Fibroblast of pulmonary artery (primary cell): ENCODE measurements at places on chromosomes 7 and 10.

DNA sequence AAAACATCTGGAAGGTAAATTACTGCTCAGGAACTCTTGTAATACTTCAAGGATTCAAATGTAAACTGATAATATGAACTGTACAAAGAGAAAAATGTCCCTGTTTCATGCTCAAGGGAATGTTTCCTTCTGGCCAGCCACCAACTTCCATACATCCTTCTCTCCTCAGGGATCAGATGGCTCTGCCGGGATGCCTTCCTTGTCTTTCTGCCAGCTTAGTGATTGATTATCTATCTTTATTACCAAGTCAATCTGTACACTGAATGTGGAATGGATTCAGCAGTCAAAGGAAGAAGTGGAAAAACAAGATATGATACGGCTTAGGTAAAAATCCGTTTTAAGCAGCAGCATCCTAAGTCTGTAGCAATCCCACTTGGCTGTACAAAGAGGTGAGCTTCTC lies 178.3 kb downstream of the PTN start:
- no peak for DNase-seq

- DNase-seq: no peak
Measured at GRCh38 chr10:43055991-43056567, 20.8 kb upstream of the RET start.

GRCh38 chr10:71965623-71966022 lies 1.4 kb downstream of the CHST3 start:
- DNase-seq: no peak

DNA sequence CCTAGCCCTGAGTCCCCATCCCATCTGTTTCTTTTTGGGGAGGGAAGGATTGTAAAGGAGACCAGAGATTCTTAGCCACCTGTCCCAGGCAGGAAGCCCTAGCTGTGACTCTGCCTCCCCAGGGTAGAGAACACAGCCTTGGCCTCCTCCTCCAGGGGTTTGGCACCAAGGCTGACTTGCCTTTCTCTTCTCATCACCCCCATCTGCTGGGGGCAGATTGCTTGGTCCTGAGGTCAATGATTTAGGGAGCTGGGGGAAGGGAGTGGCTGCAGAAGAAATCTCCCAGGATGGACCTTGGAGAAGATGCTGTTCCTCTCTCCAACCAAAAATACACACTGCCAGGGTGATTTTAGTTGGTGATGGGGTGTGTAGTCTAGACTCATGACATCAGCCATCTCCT lies 2.6 kb upstream of the MNX1 start:
- DNase-seq: no peak

DNA sequence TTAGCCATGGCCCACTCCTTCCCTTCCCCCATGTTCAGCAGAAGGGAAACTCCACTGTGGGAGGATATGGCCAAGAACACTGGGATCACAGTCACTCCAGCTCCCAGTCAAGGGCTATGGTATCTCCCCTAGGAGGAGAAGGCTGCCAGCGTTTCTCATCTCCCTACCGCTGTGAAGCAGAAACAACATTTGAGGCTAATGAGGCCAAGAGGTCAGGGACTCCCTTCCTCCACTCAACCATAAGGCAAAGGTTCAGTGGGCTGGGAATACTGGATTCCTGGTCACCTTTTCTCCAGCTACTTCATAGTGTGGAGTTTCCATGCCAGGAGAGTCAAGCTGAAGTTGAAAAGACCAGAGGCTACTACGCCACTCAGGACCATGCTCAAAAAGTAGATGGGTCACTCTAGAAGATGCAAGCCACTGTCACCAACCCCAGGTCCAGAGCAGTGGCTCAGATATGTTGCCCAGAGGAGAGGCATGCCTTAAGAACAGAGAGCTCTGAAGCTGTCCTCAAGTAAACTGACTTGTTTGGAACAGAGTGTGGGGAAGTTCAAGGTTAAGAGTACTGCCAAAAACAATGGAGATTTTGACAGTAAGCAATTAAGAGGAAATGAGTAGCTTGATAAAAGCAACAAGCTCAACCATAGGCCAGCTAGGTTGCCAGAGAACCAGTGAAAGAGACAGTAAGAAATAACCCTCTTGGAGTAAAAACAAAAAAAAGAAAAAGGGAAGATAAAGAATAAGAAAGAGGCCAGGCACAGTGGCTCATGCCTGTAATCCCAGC lies 3.8 kb upstream of the TMEM140 start:
- peak; percentile 57 for DNase-seq

DNA sequence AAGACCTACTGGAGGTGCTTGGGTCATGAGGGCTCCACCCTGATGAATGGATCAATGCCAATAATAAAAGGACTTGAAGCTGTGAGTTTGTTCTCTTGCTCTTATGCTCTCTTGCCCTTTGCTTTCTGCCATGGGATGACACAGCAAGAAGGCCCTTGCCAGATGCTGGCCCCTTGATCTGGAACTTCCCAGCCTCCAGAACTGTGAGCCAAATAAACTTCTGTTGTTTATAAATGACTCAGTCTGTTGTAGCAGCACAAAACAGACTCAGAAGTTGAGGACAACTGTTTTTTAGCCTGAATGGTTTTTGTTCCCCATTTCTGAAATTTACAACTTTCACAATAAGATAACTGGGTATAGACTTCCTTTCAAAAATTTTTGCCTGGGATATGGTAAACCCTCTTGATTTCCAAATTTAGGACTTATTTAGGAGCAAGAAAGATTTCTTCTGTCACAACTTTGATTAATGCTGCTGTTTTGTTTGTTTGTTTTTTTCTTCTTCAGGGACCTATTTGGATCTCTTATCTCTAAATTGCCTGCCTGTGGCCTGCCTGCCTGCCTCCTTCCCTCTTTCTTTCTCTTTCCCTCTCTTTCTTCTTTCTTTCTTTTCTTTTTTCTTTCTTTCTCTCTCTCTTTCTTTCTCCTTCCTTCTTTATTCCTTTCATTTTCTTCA lies 12.1 kb downstream of the ENTPD1 start:
- DNase-seq: peak; percentile 78

DNA sequence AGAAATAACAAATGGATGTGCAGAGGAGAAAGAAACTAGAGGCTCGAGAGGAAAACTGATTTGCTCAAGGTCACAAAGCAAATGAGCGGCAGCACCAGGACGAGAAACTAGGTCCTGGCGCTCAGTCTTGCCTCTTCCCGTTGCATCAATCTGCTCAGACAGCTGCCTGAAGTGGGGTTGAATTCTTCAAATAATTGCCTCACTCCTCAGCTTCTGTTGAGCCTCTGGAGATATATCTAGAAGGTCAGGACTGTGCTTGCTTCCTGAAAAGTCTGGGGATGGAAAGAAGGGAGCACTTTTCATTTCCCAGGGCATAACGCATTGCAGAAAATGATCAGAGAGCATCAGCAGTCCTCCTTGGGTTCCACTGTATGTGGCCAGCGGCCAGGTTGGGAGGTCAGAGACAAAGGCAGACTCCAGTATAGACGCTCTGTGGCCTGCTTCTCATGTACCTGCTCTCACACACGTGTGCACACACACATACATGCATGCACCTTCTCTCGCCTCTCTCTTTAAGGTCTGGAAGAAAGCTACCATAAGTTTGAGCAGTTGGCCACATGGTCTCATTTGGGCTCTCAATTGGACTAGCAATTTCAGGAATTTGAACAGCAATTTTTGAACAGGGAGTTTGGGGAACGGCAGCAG lies 83.7 kb upstream of the DUSP5 start:
- DNase-seq: no peak

DNA sequence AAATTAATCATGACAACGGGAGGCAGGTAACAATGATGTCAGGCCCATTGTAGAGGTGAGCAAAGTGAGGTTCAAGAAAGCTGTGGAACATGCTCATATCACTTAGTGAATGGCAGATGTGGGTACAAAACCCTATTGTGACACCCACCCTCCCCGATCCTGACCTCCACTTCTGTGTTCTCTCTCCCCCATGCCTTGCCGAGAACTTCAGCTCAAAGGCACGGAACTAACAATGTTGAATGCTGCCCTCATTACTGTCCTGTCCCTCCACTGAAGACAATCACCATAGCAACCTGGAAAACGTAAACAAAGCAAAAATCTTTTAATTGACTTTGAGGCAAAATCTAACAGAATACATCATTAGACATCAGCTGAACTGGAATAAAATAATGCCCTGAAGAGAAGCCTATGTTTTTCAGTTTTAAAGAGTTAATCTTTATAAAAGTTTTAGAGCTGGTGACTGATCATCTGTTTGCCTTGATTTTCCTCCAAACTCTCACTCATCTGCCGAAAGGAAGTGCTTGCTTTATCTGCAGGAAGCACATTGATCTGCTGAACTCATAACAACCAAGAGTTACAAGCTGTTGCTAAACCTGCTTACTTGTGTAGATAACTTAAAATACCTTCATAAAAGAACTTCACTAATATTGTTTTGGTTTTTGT lies 133.6 kb downstream of the CUBN start:
- DNase-seq: peak; percentile 87

DNA sequence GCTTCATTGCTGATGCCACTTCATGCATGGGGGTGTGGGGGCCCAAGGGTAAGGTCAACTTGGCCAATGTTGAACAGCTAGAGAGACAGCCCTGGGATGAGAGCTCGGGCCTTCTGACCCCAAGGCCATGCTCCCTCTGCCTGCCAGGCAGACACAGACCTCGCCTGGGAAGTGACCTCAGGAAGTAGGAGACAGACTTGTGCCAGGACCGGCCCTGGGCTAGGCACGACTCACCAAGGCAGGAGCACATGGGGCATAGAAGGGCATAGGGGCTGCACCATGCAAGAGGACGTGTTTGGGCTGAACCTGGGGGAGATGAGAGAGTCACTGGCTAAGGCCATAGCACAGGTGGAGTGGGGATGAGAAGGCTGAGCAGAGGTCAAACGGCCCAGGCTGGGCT lies 27.1 kb downstream of the ZCCHC24 start:
- no peak for DNase-seq

DNA sequence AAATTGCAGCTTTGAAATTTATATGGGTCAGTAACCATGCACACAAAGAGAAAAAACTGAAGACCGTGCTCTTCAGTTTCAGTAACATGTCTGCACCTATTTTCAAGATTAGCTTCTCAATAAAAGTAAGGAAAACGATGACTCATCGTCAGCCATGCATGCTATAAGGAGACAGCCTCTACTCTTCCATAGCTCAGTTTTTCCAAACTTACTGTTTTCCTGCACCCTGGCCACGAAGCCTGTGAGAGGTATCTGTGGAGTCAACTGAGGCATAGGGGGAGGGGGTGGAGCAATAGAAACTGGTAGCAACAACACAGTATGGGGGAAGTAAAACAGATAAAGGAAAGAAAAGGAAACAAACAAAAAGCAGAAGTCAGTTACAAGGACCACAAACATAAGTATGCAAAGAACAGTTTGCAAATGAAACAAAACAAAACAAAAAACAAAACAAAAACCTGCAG lies 58.0 kb downstream of the PDSS1 start:
- DNase-seq: peak; percentile 55

DNA sequence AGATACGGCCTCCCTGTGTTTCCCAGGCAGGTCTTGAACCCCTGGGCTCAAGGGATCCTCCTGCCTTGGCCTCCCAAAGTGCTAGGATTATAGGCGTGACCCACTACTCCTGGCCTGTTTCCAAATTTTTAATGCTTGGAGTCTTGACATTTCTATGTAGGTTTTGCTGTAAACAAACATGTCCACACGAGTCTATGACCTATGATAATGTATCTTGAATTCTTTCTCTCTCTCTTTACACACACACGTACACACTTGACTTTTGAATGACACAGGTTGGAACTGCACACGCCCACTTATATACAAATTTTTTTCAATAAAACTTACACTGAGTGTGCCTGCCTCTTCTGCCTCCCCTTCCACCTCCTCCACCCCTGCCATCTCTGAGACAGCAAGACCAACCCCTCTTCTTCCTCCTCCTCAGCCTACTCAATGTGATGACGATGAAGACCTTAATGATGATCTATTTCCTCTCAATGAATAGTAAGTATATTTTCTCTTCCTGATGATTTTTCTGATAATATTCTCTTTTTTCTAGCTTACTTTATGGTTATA lies 44.1 kb upstream of the LAMB1 start:
- DNase-seq: no peak

DNA sequence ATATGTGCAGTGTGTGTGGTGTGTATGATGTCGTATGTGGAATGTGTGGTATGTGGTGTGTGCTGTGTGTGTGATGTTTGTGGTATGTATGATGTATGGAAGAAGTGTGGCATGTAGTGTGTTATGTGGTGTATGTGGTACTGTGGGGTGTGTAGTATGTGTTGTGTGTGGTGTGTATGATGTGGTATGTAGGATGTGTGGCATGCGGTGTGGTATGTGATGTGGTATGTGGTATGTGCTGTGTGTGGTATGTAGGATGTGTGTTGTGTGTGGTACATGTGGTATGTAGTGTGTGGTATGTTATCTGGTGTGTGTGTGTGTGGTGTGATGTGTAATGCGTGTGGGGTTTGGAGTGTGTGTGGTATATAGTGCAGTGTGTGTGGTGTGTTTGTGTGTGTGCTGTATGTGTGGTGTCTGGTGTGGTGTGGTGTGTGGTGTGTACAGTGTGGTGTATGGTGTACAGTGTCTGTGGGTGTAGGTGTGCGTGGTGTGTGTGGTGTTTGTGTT lies 129.6 kb downstream of the ATP6V0E2 start:
- no peak for DNase-seq

- DNase-seq: no peak
Measured at GRCh38 chr7:107726356-107727130, 17.4 kb upstream of the CBLL1 start.

DNA sequence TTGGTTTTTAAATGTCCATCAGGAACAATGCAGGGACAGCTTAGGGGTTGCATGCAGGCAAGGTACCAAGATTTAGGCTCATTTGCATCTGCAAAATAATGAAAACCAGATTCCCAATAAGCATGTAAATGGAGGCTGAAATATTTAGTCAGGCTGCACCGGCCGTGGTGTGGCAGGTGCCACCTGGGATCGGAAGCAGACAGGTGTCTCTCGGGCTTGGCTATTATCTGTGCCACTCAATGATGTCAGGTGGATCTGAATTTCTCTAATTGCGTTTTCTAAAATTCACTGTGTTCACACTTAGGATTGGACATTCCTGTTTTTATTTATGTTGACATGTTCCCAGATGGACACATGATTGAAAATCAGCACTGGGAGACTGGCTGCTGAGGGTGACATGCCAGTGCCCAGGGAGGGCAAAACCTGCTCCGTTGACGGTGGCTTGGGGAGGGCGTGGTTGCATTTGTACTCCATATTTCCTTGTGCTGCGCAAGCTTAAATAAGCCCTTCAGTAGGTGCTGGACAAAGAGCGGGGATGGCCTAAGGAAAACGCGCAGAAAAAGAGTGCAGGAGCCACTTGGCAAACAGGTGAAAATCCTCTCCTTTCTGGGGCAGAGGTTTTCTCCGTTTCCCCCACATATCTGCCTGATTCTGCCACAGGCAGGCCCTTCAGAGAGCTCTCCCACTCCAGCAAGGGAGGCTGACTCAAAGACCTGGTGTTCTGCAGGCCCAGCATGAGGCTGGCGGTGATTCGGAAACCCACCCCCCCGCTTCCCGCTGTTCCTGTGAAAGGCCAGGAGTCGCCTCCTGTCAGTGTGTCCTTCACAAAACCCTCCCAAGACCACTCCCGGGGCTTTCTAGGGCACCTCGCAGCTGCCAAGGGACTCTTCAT lies 142.5 kb downstream of the WDR37 start:
- DNase-seq: no peak
